T47D (cell line): ENCODE measurements at places on chromosomes 3 and 15.

DNA sequence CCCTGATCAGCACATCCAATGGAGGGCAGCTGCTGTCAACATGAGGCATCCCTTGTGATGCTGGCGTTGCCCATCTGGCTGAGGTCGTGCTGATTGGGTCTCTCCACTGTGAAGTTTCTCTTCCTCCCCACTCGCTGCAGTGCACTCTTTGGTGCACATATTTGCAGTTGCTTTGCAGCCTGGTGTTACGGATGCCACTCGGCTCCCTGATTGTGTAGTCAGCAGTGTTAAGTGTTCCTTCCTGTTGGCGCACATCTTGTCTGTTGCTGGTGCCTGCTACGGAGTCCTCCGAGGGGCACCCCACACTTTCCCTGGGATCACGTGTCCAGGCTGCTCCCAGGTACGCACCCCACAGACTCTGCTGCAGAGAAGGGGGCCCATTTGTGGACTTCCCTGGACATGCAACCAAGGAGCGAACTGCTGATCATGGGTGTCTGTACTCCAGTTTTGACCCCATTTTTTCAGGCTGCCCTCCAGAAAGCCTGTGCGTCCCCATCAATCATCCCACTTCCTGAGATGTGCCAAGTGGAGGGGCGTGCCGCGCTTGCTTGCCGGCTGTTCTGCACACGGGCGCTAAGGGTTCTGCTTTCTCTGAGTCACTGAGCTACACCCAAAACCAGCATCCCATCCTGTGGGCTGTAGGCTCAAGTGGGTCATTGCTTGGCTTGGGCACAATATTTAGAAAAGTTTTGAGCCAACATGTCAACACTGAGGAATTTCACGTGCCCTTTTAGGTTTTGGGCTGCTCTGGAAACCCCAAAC, 98.6 kb downstream of the FBLN2 start:
- DNase-seq = no peak

- DNase-seq = peak; percentile 3
Measured at GRCh38 chr3:6994081-6994668, 133.3 kb downstream of the GRM7 start.

DNA sequence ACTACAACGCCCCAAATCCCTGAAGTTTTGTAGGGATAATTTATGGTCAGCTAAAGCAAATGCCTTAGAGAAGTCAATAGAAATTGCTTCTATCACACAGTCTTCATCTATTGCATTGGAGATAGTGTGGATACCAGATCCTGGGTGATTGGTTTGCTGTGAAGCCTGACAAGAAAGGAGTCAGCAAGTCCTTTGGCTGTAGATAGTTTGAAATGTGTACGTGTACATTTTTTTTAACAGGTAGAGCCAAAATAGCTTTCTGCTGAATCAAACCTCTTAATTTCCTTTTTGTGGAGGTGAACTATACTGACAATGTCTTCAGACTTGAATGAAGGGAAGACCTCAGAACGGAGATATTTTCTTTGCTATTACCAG, 312.3 kb downstream of the ZBBX start:
- no peak for DNase-seq

DNA sequence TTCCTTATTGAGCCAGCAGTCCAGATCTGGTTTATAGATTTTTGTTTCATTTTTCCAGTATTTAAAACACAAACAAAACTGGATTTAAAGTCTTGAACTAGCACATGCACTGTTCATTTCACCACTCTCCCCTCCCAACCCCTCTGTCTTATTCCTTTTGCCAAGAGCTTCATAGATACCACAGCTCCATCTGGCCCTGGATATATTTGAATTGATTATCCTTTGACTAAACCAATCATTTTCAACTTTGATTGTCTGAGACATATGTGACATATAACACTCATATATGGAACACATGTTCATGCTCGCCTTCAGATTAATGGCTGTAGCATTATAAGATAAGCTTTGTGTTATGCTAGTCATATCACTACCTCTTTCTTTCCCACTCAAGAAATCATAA, 376.6 kb upstream of the NAALADL2 start:
- no peak for DNase-seq

DNA sequence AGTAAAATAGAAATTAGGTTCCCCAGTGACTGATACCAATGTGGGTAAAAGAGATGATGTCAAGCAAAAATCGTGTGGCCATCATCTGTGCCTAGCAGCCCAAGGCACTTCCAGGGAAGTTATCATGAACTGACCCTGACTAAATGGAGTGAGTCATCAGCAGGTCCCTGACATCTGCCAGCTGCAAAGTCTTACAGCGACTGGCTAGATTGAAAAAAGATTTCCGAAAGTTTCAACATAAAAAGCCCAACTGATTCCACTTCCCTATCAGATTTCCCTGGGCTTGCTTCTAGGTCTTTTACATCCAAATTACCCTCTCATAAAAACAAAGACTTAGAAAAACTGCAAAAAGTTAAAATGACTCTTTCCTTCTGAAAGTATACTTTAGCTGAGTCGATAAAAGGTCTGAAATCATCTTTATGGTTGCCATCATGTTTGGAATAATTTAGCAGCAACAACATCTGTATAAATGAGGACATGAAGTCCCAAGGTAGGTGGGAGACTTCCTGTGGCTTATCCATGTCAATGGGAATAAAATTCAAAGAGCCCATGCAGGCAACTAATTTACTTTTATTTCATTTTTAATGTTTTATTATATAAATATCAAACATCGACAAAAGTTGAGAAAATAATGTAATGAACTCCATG, 342.8 kb downstream of the ERC2 start:
- DNase-seq = no peak

DNA sequence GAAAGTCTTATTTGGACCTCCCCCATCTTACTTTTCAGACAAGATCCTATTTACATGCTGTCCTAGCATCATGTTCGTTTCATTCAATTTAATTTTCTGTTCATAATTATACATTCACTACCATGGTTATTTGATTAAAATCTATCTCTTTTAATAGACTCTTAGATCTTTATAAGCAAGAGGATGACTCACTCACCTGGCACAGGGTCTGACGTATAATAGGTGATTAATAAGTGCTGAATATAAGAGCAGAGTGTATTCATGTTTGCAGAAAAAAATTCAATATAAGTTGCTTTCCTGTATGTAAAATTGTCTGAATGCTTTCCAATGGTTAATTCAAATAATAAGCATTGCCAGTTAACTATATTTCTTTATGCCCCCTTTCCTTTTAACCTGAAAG, 165.5 kb upstream of the CBLB start:
- no peak for DNase-seq

GRCh38 chr15:60733196-60733595, 254.3 kb upstream of the ICE2 start:
- DNase-seq = no peak

- no peak for DNase-seq
Measured at GRCh38 chr15:45829336-45830153, 194.7 kb downstream of the SQOR start.

- no peak for DNase-seq
Measured at GRCh38 chr3:187456250-187456649, 88.1 kb downstream of the RTP4 start.

- DNase-seq = no peak
Measured at GRCh38 chr15:27956285-27956684, 142.8 kb downstream of the OCA2 start.

DNA sequence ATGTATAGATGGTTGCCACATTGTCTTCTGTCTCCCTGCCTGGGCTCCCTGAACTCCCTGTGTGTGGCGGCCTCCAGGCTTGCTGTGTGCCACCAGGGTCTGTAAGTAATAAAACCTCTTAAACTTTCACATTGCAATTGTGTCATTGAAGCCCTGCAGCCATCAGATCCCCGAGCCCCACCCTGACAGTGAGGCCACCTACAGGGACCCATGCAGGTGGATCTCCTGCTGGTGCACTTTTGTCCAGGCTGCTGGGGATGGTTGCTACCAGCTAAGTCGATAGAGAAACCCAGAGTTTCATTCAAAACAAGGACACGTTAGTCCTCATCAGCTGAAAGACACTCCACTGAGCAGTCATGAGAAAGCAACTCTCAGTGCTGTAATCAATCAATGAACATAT, 133.6 kb upstream of the PRICKLE2 start:
- no peak for DNase-seq

DNA sequence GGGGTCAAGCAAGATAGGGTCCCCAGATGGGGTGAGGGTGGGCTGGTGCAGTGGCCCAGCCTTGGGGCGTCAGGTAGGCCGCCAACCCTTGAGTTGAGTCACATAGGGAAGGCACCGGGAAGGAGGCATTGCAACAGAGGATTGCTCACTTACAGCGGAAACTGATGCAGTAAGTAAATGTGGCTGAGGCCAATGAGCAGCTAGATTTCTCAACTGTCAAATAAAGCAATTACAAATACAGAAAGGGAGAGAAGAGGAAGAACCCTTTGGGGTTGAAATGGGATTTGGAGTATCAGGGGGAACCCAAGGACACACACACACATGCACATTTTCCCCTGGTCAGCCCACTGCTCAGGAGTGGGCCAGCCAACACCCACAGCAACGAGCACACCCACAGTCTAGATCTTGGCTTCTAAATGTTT, 44.0 kb downstream of the CHSY1 start:
- no peak for DNase-seq

DNA sequence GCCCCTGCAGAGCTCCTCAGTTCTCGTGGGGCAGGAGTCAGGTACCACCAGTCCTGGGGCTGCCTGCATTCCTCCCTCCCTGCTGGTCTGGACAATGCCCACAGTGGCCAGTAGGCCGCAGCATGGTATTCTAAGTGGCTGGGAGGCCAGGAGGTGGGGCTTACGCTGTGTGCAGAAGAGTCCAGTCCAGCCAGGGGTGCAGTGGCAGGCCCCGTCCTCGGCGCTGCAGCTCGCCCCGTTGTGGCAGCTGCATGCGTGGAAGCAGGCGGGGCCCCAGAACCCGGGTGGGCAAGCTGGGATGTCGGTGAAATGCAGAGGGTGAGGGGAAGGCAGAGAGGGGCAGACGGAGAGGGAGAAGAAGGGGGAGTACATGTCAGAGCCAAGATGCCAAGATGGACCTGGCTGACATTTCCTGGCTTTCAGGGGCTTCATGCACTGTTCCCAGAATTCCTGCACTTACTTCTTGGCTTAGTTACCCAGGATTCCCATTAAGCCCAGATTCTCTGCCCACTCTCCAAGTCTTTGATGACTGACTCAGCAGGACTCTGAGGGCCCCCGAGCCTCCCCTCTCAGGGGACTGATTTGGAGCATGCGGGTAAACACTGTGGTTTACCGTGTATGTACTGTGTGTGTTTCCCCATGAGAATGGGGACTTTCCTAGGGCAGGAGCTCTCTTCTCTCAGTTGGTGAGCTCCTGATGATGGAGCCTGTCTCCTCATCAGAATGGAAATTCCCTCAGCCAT, 47.5 kb downstream of the RAB11A start:
- DNase-seq = peak; percentile 56

DNA sequence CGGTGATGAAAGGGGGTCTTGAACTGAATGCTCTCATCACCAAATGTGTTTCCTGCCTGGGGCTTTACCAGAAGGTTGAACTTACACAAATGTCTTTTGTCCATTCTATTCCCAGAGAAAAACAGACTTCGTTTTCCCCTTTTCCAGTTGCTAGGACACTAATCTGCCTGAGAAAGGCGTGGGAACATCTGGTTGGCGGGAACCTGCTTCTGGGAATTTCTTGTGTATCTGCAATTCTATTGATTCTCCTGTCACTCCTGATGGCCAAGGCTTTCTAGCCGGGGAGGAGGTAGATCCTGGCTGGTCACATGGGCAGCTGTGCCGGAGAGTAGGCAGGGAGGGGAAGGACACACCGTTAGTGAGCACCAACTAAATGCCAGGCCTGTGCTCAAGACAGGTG, 31.1 kb upstream of the CCDC174 start:
- no peak for DNase-seq

GRCh38 chr3:46215810-46216414, 7.8 kb upstream of the CCR1 start:
- DNase-seq = no peak

DNA sequence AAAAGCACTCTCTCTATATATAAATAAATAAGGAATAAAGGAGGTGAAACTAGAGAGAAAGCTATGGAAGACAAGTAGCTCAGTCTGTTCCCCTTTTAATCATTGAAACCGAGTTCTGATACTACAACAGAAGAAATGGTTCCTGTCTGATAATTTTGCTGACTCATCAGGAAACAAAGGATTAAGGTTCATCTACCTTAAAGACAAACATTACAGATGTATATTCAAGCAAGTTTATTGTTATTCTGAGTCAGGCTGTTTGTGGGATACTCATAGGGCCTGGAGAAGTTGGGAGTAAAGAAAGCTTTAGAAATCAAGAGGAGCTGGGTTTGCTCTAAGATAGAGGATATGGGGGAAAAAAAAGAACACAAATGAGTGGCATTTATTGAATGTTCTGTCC, 566.0 kb downstream of the ROBO2 start:
- no peak for DNase-seq

GRCh38 chr3:185984203-185984602, 46.4 kb upstream of the TRA2B start:
- DNase-seq = no peak

DNA sequence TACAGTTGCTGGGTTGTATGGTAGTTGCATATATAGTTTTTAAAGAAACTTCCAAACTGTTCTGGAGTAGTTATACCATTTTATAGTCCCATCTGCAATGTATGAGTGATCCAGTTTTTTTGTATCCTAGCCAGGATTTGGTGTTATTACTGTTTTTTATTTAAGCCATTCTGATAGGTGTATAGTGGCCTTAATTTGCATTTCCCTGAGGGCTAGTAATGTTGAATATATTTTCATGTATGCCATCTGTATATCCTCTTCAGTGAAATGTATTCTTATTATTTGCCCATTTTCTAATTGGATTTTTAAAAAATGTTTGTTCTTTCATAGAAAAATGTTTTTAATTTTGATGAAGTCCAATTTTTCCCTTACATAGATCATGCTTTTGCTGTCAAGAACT, 29.2 kb downstream of the PXK start:
- DNase-seq = no peak

DNA sequence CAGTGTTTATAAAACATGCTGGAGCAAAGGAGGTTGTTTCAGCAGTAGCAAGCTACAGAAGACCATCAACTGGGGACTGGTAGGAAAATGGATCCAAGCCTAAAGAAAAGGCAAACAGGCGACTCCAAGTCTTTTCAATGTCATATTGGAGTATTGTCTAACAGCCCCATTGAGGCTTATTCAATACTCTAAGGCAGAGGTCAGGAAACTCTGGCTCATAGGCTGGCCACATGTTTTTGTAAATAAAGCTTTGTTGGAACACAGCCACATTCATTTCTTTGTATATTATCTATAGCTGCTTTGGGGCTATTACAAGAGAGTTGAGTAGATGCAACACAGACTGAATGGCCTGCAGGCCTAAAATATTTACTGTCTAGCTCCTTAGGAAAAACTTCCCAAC, 77.5 kb downstream of the RPL22L1 start:
- no peak for DNase-seq

- DNase-seq = no peak
Measured at GRCh38 chr3:112651516-112651915, 10.6 kb upstream of the CCDC80 start.
